Stimulated activated CD4-positive, alpha-beta T cell treated with anti-CD3 and anti-CD28 coated beads, Interleukin-1b, Interleukin-23, amount 100 ng/mL, for 1 hour (primary cell): ENCODE measurements at places on chromosomes 4 and X.

DNA sequence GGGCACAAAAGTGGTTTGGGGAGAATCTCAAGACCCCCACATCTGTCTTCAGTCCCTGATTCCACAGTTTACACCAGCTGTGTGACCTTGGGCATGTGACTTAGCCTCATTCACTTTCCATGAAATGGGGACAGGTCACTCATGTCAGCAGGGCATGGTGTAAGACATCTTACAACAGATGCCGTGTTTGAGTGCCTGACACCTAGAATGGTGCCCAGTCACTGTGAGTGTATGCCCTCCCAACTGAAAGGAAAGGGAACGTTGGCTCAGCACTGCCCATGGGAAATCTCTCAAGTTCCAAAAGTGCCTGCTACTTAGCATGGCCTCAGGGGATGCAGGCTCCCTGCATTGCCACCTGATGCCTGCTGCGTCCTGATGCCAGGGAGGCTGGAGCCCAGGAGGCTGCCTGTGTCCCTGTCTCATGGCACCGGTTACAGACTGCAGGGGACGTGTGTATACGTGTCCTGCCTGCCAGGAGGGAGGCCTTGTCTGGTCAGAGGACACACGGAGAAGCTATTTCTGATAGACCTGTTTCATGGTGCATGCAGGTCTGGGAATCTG, 32.2 kb downstream of the RNF4 start:
- DNase-seq = no peak

- no peak for DNase-seq
These were observed 622 bp downstream of the KLKB1 start for GRCh38 chr4:186227744-186228513.

DNA sequence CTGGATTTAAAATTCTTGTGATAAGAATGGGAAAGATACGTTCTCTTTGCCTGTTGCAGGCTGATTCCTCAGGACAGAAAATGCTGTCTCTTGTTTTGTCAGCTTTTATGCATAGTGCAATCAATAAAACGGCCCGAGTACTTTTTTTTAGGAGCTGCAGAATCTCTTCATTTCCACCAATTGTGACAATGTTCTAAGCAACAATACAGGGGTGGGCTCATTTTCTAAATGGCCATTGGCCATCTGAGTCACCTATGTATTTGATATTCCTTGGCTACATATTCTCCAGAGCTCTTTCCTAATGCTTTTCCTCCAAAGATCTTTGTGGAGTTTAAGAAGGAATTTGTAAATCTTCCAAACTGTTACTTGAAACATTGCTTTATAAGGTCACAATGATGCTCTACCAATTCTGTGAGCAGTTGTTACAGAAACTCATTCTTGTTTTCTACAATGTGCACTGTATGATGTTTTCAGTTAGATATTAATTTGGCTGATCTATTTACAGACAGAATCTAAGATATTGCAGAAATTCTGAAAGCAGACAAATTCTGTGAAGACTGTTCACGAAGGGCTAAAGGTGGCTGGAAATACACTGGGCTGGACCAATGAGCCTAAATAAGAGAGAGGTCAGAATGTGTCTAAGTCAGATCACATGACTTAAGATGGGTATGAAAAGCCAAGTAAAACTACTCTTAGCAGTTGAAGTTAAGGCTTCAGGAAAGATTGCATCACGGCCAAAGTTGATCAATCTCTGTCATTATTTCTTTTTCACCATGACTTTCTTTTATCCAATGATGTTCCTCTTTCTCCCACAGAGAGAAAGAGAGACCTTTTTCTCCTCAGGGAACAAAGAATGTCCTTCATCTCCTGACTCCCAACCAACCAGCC, 33.4 kb downstream of the TAPT1 start:
- DNase-seq = no peak

GRCh38 chrX:45824471-45824870, 623.8 kb upstream of the DIPK2B start:
- DNase-seq = no peak
